Activated gamma-delta T cell treated with Interleukin-2 at 50 U/mL for 16 hours (primary cell): ENCODE measurements at places on chromosomes 2 and 18.

DNA sequence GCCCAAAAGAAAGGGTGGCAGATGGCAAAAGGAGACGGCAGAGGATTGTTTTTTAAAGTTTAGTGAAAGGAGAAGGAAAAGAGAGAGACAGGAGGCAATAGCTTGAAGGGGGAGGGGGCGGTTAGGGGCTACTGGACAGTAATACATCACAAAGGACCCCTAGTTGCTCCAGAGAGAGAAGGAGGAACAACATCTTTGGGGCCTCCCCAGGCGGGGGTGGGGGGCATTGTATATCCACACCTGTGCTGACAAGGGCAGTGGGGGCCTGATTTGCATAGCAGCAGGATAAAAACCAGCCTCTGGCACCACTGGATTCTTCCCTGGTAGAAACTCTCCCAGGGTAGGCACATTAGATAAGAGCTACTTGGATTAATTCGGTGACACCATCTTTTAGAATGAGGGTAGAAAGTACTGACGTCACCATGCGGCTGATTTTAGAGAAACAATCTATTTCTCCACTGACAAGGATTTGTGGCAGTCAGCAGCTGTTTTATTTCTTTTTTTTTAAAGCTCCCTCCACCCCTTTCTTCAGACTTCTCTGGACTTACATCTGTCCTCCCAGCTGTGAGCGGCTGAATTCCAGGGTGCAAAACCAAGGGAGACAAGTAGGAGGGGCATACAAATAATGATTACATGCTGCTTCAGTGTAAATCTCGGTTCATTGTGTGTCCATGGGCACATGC, 199.8 kb upstream of the NRP2 start:
- DNase-seq: no peak

DNA sequence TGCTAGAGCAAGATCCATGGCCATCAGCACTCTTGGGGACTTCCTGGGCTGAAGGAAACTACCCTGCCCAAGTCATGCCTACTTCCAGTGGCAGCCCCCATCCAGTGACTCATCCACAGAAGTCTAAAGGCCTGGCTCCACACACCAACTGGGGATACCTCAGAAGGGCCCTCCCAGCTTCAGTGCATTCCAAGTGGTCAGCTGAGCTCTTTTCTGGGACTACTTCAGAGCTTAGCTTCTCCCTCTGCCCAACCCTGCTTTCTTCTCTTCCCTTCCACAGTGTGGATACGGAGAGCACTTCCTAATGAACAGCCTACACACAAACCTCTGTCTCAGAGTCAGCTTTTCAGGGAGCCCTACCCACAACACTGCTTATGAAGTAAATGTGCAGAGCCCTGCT, 66.5 kb downstream of the CLHC1 start:
- DNase-seq: no peak

DNA sequence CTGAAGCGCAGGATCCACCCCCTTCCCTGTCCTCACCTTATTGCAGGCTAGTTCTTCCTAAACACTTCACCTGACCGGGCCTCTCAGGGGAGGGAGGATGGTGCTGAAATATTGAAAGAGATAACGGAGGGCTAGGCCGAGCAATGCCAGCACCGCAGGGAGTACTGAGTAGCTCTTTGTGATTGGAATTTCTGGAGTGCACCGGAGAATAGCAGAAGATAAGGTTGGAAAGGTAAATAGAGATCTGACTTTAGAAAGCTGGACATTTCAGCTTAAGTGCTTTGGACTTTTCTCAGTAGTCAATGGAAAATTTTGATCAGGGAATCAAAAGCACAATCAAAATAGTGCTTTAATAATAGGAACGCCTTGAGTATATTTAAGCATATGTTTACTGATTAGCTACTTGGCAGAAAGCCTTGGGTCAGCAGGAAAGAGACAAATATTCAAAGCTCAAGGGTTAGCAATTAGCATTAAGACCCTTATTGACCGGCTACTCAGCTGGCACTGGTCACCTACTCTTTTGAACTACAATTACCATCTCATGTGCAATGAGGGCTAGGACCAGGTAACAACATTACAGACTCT, 142.9 kb upstream of the NDUFV2 start:
- DNase-seq: no peak

DNA sequence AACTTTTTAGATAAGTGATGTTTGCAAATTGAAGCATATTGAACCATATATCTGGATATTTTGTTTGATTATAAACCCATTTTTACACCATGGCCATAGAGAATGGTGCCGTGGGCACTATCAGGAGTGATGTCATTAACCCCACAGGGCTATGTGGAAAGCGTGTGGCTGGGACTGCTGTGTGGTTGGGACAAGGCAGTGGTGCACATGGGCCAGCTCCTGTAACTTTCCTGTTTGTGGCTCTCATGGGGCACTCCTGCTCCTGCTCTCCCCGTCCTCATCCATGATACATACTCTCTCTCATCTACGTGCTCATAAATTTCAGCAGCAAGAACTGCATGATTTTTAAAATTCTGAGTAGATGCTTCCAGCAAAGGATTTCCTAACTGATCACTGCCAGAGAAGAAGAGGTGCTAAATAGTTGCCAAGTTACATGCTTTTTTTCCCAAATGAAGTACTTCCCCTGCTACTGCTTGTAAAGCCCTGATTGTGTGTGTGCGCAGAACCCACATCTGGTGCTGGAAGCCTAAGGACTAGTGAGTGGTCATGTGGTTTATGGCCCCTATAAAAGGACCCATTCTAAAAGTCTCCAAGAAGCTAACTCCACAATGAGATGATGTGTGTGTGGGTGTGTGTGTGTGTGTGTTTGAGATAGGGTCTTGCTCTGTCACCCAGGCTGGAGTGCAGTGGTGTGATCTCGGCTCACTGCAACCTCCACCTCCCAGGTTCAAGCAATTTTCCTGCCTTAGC, 240.8 kb downstream of the NEDD4L start:
- DNase-seq: no peak
